ENCODE measurements at places on chromosomes 3 and 15.

GRCh38 chr15:35545316-35545823, 595 bp downstream of the DPH6 start:
- peak; percentile 40 for DNase-seq

DNA sequence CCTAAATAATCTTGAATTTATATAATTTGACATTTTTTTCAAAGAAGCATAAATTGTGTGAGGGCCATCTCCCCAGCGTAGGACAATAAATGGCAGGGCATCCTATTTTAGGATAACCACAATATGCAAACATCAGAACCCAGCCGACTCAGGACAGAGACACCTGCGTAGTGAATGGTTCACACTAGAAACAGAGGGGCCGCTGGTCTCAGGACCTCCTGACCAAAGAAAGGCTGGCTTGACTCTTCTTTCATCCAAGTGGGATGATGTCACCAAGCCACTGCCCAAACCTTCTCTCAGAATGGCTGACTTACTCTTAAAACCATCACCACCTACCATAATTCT, 162.1 kb downstream of the FOXP1 start:
- no peak for DNase-seq

GRCh38 chr3:468172-468571, 271.6 kb downstream of the CHL1 start:
- no peak for DNase-seq

DNA sequence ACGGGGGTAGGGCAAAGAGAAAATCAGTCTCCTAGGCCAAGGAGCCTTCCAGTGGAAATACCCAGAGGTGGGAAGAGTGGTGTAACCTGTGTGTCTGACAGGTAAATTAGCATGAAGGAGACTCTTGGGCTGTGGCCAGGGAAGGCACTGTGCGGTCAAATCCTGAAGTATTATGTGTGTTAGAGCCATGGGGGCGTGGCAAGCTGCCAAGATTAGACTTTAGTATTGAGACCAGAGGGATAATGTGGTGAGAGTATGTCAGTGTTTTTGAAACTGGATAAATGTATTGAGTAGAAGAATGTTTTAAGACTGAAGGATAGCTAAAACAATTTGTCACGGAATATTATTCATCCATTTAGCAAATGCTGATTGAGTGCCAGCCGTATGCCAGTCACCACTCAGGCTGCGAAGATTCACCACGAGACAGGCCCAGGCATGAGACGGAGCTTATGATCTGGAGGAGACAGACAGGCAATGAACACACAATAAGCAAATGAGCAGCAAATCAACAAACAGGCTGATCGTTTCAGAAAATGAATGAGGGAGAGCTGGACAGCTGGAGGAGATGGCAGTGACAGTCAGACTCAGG, 445.9 kb downstream of the MCTP2 start:
- DNase-seq: no peak

GRCh38 chr3:139619484-139619883, 58.3 kb downstream of the NMNAT3 start:
- DNase-seq: no peak

DNA sequence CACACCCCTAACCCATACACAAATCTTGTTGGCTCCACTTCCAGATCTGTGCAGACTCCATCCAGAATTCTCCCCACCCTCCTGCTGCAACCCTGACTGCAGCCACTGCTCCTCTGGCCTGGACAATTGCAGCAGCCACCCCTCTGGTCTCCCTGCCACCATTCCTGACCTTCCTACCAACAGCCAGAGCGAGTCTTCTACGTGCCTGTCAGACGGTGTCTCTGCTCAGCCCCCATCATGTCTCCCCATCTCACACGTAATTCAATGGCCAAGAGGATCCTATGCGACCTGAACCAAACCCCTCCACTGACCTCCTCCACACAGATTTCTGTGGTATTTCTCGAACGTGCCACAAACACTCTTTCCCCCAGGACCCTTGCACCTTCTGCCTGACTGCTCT, 103.3 kb downstream of the TPRA1 start:
- no peak for DNase-seq

- DNase-seq: no peak
Measured at GRCh38 chr3:31449318-31449717, 83.4 kb upstream of the STT3B start.

DNA sequence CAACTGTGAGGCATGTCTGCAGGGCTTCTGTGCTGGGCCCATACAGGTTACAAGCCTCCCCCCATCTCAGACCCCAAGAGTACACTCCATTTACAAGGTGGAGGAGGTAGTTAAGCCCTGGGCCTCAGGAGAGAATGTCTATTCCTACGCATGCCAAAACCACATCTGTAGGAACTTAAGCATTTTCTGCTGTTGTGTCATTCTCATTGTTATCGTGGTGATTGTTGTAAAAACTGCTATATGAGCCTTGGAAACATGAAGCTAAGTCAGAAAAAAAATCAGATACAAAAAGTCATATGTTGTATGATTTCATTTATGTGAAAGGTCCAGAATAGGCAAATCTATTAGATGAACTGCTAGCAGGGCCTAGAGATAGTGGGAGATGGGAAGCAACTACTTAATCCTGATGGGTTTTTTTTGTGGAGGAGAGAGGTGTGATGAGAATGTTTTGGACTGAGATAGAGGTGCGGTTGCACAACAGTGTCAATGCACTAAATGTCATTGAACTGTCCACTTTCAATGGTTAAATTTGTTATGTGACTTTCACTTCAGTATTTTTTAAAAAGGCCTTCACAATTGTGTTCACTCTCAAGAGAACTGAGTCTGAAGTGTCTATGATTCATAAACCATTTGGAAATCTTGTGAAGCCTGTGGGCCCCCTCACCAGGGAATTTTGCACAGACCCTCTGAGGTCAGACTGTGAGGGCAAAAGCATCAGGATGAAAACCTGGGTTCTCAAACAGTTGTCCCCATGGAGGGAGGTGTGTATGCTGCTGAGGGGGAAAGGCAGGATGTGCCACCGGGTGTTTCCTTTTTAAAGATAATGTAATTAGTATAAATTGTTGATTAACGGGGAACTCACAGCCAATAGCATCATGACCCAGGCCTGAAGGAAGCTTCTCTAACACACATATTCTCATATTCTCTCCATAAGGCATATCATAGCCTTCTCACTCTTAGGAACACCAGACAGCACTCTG, 3.2 kb downstream of the RTP3 start:
- DNase-seq: no peak

DNA sequence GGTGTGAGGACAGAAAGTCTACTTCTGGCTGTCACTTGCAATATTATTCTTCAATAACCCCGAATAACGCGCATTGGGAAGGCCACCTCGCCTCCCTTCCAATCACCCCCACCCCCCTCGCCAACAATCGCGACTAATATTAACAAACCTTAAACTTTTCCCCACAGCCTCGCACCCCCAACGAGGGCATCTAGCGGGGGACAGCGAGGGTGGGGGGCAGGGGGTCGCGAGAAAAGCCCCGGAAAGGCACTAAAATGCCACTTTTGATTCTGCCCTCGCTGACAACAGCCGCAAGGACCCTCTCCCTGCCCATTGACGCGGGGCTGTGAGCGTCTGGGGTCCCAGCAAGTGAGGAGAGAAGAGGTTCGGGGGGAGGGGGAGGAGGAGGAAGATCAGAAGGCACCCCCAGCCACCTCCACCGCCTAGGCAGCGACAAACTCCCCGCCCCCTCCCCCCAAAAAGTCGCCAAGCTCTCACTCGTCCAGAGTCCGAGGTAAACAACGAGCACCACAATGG, 868 bp downstream of the SATB1 start:
- DNase-seq: no peak

- DNase-seq: no peak
Measured at GRCh38 chr3:39021029-39021428, 30.7 kb downstream of the SCN11A start.

DNA sequence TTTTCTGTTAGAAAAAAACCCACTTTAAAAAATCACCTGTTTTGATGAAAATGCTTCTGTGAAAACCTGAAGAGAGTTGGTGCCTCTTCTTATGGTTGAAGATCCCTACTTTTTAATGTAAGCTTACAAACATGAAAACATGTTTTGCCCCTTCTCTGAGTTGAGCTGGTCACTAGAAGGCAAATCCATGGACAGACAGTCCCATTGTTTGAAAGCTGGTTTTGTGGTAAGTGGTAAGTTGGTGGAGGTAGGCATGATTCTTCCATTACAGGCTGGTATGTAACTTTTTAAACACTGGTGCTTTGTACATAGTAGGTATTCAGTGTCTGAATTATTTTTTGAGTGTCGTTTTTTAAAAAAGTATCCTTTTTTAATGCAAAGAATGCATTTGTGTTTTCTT, 6.1 kb downstream of the ABHD5 start:
- no peak for DNase-seq

DNA sequence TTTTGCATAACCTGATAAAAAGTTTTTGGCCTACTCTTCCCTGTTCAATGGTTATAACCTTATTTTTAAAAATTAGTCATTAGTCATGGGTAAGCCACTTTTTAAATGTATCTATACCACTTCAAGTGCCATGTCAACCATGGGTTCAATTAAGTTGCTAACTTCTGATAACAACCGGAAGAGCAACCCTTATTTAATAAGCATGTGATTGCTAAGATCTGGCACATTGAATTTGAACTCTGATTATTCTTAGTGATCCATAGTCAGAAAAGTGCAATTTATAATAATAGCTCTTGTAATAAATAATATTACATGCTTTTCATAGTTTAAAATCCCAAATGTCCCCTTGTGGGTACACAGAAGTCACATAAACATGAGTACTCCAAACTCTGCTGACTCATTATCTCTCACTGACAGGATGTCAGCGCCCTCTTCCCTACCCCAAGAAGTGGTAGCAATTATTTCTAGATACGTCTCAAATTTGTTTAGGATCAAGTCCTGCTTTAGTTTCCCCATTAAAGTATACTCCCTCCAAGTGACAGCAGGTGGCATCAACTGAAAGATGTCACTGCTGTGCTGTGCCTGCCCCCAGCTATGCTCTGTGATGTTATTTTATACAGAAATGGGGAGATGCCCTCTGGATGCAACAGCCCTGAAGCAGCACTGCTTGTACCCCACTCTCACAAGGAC, 18.6 kb downstream of the SAMD7 start:
- DNase-seq: no peak

DNA sequence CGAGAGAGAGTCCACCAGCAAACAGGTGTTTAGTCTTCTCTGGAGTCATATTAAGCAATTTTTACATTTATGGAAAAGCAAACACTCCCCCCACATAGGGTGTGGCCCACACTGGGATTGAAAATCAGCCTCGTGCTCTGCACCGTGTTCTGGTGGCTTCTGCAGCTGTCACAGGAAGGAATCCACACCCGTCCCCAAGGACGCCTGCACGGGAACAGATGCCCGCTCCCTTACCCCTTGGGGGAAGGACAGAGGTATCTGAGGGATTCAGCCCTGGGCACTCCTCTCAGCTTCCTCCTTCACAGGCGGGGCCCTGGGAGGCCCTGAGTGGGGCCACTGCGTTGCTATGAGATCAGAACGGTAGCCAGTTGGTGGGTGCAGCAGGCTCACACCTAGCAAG, 27.8 kb downstream of the LIPC start:
- no peak for DNase-seq

DNA sequence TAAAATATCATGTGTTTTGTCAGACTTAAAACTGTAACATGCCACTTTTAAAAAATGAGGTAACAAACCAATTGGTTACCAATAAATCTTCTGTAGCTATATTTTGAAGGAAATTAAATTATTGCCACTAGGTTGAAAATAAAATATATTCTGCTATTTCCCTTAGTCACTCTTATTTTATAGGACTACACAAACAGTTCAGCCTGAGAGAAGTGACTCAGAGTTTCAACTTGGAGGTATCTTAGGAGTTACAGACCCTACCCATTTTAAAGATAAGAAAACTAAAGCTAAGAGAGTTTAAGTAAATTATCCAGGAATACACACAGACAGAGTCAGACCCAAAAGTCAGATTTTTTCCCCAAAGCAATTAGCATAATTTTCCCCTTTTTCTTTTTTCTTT, 65.1 kb downstream of the PIK3CB start:
- DNase-seq: no peak

- no peak for DNase-seq
Measured at GRCh38 chr15:73305331-73306211, 63.2 kb downstream of the HCN4 start.

DNA sequence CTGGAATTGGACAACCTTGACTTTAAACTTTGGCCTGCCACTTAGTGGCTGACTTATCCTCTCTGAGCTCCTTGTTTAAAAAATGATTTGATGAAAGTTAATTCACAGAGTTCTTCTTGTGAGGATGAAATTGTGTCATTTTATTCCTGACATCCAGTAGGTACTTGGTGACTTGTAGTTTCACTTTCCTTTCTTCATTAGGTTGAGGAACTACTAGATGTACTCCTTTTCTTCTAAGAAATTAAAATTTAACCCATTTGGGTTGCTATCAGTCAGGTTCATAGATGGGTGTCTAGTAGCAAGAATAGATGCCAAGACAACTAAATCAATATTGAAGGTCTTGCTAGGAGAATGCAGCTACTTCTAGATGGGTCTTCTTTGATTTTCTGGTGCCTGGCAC, 5.2 kb downstream of the NR1D2 start:
- DNase-seq: no peak

- no peak for DNase-seq
Measured at GRCh38 chr3:117479095-117479494, 769.5 kb downstream of the TUSC7 start.

DNA sequence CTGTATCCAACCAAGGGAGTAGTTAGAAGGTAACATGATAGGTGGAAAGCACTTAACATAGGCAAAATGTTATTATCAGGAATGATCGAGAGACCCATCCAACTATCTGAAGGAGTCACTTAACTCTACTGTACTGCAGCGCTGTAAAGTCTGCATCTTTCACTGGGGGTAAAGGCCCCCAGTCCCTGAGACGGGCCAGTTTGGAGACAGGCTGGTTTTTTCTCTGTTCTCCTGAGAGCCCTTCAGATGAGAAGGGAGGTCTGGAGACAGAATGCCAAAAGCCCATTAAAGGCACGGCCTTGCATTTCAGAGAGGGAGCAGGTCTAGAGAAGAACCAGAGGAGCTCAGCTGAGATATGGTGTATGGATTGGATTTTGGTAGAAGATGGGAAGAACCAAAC, 71.3 kb upstream of the CGNL1 start:
- DNase-seq: no peak

GRCh38 chr15:58203537-58203936, 65.4 kb downstream of the AQP9 start:
- DNase-seq: peak; percentile 83

GRCh38 chr15:67783303-67783702, 42.0 kb upstream of the SKOR1 start:
- no peak for DNase-seq

DNA sequence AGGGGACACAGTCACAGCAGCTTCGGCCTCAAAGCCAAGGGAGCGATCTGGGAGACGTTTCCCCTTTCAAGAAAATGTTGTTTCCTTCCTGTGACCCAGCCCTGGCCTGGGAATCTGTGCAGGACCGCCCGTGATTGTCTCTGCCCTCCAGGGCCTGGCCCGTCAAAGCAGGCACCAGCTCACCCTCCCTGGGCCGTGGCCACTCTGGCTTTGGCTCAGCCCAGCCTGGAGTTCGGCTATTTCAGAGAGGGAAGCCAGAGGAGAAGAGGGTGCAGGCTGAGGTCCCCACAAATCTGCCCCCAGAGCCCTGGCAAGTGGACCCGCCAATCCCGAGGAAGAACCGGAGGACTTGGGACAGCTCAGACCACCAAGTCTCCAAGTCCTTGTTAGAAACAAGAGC, 12.7 kb downstream of the GATA2 start:
- no peak for DNase-seq

GRCh38 chr3:148077965-148078364, 619.7 kb upstream of the AGTR1 start:
- no peak for DNase-seq

GRCh38 chr3:149920119-149920518, 50.6 kb downstream of the PFN2 start:
- DNase-seq: no peak

Data from pulmonary artery endothelial cell (primary cell).